ENCODE measurements at places on chromosomes 6 and 20. TPM values are rescaled to one million over a fixed set of nuclear protein-coding genes. Genes with fewer than 3 reads are reported as not detected.

The KCNQ2 gene
- total RNA-seq = 0.50 TPM

The SLC35D3 gene
- total RNA-seq = 0.07 TPM

The VGLL2 gene
- not detected for total RNA-seq

The COL12A1 gene
- 5.2 TPM for total RNA-seq

The MYO6 gene
- total RNA-seq = 7.9 TPM

The ADAT2 gene
- total RNA-seq = 3.9 TPM

The SIRPA gene
- 29.6 TPM for total RNA-seq
